K562 (cell line): ENCODE measurements at places on chromosomes 3 and 15. TPM values are rescaled to one million over a fixed set of nuclear protein-coding genes. Genes with fewer than 3 reads are reported as not detected.

PARP15 gene
- 0.13 and 0.61 TPM in 2 replicates for polyA plus RNA-seq

DHFR2 gene
- polyA plus RNA-seq = 0.82 and 1.1 TPM in 2 replicates

ZNF774 gene
- polyA plus RNA-seq = 1.7 and 2.0 TPM in 2 replicates

ECE2 gene
- not detected in 2 replicates for polyA plus RNA-seq

ATP13A5 gene
- polyA plus RNA-seq = not detected in 2 replicates

CHRD gene
- polyA plus RNA-seq = 0.53 and 1.0 TPM in 2 replicates

OR5K2 gene
- not detected in 2 replicates for polyA plus RNA-seq

MNS1 gene
- 3.5 and 4.8 TPM in 2 replicates for polyA plus RNA-seq

DNA sequence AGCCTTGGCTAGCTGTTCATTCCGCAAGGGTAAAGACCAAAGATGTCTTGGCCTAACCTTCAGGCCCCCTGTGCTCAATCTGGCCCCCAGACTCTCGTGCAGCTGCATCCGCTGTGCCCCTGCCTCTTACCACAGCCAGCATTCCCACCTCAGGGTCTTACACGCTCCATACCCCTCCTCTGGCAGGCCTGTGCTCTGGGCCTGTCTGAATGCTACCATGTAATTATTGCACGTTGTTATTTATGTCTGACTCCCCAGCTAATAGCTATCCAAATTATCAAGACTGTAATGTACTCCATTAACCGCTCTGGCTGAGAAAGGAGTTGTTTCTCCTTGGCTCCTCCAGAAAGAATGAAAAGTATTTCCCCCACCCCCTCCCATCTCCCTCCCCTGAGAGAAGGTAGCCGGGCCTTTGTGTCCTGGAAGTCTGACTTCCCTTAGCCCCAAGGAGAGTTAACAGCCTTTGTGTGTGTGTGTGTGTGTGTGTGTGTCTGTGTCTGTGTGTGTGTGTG is 54.5 kb upstream of the UBE2E1 start:
- DNase-seq = no peak

- no peak for DNase-seq
Measured at GRCh38 chr15:92305343-92305742, 88.3 kb upstream of the ST8SIA2 start.

DNA sequence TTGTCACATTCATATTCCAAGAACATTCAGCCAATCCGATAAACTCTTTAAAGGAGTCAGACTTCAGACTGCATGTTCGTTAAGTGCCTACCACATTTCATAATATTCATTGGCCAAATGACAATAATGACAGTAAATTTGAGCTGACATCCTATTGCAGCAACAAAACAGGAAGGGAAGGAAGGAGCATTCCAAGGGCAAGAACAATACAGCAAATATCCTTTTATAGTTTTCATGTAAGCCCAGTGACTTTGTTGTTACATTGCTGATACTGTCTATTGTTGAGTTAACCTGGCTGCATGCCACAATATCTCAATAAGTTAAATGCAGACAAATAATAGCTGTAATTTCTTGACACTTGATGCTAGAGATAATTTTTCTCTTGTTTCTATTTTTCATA is 16.4 kb upstream of the CBLB start:
- no peak for DNase-seq

- DNase-seq = no peak
Measured at GRCh38 chr15:65914981-65915925, 46.0 kb downstream of the RAB11A start.

GRCh38 chr3:46906471-46907058 is 29.0 kb downstream of the PTH1R start:
- DNase-seq = no peak

GRCh38 chr3:194399874-194400411 is 877 bp upstream of the GP5 start:
- DNase-seq = no peak

GRCh38 chr3:73448761-73449301 is 175.9 kb downstream of the PDZRN3 start:
- no peak for DNase-seq

- DNase-seq = no peak
Measured at GRCh38 chr15:72368899-72369298, 6.9 kb downstream of the HEXA start.

DNA sequence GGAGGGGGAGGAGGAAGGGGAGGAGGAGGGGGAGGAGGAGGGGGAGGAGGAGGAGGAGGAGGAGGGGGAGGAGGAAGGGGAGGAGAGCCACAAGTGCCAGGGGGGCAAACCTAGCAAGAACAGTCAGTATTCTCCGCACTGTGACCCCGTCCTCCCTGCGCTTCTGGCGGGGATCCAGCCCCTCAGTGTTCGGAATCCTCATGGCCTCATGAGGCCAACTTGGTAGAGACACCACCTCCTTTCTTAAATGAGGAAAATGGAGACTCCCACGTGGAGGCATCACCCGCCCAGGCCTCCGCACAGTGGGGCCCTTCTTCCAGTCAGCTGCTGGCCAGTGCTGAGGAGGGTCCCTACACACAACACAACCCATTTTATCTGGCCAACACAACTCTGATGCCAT is 163.4 kb downstream of the XXYLT1 start:
- no peak for DNase-seq

DNA sequence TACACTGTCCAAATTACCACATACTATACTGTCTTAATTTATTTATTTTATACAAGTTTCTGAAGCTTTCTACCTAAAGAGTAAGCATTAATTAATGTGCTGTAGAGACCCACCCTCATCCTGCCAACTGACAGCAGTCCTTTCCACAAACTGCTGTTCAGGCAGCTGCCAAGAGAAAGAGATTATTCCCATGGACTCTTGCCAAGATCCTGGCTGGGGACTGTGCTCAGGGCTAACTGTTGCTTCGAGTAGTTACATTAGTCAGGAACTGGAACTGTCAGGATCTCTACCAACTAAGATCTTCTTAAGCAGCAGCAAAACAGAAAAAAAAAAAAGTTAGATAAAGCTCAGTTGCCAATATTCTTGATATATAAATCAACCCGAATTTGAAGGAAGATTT is 398.8 kb downstream of the MECOM start:
- DNase-seq = no peak

- no peak for DNase-seq
Measured at GRCh38 chr15:66599536-66600239, 33.9 kb upstream of the LCTL start.

- DNase-seq = no peak
Measured at GRCh38 chr3:183161552-183162336, 790 bp downstream of the LAMP3 start.

DNA sequence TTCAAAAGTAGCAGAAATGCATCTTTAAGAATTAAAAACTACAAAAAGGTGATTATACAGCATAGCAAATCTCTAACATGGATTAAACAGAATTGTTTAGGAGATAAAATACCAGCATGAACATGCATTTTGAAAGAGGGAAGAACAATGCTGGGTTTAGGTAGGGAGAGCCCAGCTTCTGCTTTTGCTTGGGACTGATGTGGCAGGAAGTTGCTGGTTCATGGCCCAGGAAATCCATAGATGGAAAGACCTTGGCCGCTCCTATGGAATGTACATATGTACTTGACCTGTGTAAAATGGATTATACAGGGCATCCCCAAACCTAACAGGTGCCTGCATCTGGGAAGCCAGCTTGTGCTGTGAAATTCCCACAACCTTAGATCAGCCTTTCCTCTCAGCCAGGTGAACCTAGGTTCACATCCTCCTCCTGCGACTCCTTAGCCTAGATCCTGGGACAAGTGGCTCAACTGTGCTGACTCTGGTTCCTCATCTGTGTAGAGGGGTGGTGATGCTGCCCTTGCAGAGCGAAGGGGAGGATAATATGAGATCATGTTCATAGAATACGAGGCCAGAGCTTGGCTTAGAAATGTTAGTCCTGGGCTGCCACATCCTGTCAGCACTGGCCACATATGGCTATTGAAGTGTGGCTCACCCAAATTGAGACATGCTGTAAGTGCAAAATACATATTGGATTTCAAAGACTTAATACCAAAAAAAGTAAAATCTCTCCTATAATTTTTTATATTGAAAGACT is 47.0 kb upstream of the PLXNA1 start:
- DNase-seq = no peak

DNA sequence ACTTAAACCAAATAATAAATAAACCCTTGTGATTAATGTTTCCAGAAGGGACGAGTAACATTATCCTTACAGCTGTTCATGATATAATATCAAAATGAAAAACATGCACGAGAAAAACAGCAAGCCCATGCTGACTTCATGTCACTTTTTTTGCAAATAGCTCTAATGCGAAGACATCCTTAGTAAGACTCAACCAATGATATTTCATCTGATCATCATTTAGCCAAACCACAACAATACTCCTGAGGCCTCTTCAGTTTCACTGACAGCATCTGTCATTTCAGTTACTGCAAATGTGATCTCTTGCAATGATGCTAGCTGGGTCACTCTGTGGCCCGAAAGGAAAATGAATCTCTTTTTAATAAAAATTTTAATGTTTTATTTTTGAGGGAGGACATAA is 74.0 kb downstream of the POLR2M start:
- no peak for DNase-seq

DNA sequence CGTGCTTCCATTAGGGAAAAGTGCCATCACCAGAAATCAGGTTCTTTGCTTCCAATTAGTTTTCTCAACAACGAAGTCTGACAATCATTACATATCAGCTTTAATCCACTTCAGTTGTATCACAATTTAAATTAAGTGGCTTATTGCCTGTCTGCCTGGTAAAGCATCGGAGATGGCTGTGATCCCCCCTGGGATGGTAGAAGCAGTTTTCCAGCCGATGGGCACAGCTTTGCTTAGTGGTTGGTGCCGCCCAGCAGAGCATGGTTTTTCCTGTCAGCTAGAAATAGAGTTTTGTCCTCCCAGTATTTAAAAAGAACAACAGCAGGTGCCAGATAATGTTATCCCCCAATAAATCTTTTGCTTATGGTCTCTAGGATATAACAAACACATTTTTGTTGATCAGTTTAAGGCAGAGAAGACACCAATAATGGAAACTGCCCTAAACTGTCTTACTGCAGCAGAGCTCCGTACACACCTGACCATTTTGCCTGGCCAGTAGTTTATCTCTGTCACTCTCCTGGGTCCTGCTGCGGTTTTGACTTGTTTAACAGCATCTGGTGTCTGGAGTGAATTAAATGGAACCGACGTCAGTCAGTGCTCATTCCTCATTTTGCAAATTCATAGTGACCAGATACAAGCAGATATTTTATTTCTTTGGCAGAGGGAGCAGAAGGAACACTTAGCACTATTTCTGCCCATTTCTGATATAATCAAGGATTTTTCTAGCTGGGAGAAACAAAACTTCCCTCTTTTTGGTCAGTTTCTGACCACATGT is 79.1 kb downstream of the SLC49A4 start:
- DNase-seq = no peak
